ENCODE measurements at places on chromosomes 4 and X.

GRCh38 chrX:31336419-31336818 is 264.6 kb upstream of the FTHL17 start:
- DNase-seq = no peak

DNA sequence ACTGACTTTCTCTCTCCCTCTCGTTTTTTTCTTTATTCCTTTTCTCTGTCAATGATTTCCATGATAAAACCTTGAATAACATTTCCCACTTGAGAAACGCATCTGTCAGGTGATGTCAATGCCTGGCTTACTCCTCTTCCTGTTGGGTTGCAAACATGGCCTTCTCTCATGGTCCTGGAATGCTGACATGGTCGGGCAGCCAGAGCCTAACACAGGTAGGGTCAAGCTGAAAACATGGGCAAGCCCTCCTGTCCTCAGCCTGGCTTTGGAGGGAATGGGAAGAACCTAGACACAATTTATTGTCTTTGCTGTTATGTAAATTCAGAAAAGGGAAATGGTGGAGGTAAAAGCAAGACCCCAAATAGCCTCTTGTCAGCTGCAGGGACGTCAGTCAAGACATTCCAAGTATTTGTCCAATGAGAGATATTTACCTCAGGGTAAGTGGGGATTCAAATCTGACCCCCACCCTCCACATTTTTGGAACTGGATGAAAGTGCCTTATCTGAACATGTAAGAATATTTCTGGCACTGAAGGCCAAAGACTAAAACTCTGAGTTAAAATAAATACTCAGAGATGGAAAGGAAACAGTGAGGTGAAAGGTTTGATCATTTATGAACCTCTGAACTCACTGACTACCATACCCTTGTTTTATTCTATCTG is 473.8 kb downstream of the SPRY1 start:
- no peak for DNase-seq

GRCh38 chrX:56733459-56734046 is 4.5 kb downstream of the NBDY start:
- peak; percentile 41 for DNase-seq

DNA sequence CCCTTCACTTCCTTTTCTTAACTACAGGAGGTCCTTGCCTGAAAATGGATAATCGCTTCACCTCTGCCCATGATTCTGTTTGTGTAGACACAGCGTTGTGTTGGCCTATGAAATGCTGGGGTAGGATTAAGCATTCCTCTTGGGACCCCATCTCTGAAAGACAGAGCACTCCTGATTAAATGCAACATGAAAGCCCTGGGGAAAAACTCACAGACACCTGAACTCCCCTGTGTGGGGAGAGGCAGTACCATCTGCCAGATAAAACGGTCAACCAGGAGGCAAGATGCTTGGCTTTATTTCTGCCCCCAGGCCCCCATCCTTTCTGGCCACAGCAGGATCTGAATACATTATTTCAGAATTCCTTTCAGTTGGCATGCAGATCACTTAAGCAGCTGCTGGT is 1.9 kb downstream of the LGI2 start:
- no peak for DNase-seq

GRCh38 chr4:4227510-4228355 is 1.0 kb upstream of the OTOP1 start:
- no peak for DNase-seq

DNA sequence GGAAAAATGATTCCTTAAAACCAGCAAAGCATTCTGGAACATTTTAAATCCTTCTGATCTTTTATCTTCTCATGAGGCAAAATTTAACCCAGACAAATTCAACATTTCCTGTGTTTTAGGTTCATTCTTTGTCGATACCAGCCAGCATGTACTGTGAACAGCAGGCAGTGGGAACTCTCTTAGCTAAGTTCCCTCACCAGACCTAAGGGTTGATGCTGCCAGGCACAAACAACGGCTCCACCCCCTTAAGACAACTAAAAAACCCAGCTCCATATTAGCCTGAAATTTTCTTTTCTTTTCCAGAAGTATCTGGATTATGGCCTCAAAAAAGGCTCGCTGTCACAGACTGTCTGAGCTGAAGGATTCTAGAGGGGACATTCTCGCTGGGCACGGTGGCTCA is 2.4 kb upstream of the RBM47 start:
- DNase-seq = no peak

DNA sequence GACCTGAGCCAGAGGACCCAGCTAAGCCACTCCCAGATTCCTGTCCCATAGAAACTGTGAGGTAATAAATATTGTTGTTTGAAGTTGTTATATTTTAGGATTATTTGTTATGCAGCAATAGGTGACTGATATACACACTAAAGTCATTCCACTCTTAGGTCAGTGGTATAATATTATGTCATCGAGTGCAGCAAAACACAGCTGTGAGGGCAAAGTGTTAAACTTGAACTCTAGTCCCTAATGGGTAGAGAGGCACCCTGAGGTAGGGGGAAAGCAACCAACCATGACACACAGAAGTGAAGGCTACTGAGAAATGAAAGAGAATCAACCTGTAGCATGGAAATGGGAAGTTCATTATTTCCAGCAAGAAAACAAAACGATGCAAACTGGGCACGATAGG is 66.6 kb downstream of the ATXN3L start:
- DNase-seq = no peak

DNA sequence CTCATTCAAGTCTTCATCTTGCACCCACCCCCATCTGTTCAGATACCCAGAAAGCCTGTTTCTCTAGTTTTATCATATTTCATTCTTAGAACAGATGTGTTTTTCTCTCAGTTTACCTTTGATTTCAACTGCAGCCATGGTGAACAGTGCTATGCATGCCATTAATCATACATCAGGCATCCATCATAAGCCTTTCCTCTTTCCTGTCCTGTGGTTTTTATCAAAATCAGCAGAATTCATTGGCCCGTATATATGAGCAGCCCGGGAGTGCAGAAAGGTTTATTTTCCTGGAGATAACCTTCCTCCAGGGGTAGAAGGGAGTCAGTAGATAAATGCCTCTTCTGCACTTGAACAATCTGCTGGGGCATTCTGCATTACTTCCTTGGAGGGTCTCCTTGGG is 65.7 kb downstream of the IL21 start:
- no peak for DNase-seq

DNA sequence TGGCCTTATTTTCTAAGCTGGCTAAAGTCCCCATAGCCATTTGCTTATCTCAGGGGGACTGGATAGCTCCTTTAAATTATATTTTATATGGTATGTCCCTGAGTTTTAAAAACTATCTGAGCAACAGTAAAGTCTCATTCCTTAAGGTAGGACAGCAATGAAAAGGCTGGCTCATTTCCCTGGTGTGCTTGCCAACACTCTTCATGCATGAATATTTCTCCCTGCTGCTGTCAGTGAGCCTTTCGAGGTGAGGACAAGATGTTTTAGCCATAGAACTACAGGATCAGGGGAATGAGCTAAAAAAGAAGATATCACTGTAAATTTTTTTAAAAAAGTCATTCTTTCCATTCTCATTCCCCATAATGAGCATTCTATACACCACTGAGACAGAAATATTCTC is 427.3 kb upstream of the FAM241A start:
- no peak for DNase-seq

DNA sequence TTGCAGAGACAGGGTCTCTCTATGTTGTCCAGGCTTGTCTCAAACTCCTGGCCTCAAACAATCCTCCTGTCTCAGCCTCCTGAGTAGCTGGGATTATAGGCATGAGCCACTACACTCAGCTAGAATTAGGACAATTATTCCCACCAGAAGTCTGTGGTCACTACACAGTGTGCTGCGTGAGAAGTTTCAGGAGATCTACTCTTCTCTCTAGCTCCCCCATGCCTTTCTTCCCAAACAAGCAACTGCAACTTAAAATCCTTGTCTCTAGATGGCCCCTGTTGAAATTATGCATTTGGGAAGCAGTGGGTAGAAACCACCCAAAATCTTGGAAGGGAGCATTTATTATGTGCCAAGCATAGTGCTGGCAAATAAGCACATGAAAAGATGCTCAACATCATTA is 21.1 kb upstream of the MAP7D3 start:
- DNase-seq = no peak

- DNase-seq = no peak
Measured at GRCh38 chrX:123756320-123756719, 23.5 kb upstream of the THOC2 start.

GRCh38 chr4:55345054-55345453 is 988 bp upstream of the SRD5A3 start:
- no peak for DNase-seq

GRCh38 chrX:47746446-47746845 is 87.5 kb upstream of the UXT start:
- DNase-seq = no peak

- no peak for DNase-seq
Measured at GRCh38 chr4:135672202-135672601, 1470.6 kb upstream of the PABPC4L start.

DNA sequence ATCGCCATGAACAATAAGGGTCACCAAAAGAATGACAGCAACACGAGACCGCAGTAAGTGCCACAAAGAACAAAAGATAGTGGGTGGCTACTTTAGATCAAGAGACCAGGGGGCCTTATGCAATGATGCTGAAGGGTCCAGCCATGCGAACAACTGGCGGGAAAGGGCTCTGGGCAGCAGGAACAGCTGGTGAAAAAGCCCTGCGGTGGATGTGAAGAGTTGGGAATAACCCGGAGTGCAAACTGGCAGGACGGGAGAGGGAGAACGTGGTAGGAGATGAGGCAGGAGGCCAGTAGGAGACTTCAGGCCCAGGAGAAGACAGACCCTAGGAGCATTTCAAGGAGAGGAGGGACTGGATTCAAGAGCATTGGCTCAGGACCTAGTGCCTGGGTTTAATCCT is 120.2 kb downstream of the AFAP1 start:
- DNase-seq = no peak

- no peak for DNase-seq
Measured at GRCh38 chr4:94758141-94758699, 465 bp downstream of the BMPR1B start.

GRCh38 chr4:183195534-183195933 is 96.5 kb downstream of the WWC2 start:
- no peak for DNase-seq

DNA sequence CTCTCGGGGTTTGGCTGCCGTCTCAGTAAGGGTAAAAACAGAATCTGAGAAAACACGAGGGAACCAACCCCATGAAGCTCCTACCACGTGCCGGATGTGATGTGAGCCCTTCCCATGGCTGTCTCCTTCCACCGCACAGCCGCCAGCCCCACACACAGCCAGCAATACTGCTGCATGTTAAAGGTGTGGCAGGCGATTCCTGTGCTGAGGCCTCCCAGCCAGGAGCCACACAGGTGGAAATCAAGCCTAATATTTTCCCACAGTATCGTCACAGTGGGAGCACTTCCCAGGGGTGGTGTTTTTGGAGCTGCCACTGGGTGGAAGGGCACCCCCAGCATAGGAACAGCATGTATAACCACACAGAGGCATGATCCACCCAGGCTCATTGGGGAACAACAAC is 77.5 kb downstream of the SLC2A9 start:
- DNase-seq = no peak

GRCh38 chrX:56987741-56988140 is 7.6 kb downstream of the SPIN3 start:
- no peak for DNase-seq

DNA sequence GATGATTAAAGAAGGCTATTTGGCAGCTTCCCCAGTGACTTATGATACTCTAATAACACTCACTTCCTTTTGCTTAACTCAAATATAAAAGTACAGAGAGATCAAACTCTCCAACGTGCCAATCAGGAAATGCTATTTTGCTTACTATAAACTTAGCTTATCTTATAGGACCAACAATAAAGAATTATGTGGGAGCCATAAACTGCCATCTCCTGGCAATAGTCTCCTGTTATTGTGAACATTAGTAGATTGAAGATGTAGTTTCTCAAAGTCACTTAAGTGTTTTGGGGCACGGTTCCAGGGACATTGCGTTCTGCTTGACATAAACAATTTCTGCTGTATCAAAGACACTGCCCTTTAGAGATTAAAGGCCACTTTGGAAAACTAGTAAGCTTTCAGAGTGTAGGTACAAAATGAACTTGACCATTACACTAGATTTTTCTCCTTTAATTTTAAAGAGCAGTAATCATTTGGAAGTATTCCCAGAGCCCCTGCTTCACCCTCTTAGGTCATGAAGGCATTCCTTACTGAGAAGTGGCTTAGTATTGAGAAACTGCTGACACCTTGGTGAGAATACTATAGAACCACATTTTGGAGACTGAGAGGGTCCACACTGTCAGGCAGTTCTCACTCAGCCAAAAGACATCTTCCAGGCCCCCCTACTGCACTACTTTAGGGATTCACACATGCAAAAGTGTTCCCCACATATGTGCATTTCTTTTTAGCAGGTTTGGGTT is 51.9 kb downstream of the MAOA start:
- no peak for DNase-seq

- no peak for DNase-seq
Measured at GRCh38 chr4:31023742-31024141, 303.6 kb downstream of the PCDH7 start.

GRCh38 chrX:129646566-129647417 is 8.0 kb downstream of the APLN start:
- DNase-seq = no peak

GRCh38 chr4:17336986-17337385 is 174.9 kb downstream of the QDPR start:
- no peak for DNase-seq

GRCh38 chr4:46329118-46329976 is 60.6 kb downstream of the GABRA2 start:
- no peak for DNase-seq

GRCh38 chrX:120120223-120120622 is 4.5 kb upstream of the RHOXF1 start:
- DNase-seq = no peak

DNA sequence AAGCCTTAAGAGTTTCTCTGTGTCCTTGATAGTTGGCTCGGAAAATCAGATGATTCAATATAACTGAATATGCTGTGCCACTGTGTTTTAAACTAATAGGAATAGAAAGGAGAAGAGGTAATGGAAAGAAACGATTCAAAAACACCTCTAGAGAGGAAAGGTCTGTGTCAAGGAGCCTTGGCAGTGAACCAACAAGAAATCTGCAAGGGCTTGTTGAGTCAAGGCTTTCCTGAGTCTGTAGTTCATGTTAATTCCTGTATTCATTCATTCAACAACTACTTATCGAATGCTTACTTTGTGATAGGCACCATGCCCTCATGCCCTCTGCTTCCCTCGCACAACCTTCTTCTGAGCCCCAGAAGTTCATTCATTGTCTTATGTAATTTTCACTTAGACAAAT is 336.0 kb downstream of the PDHA2 start:
- DNase-seq = no peak

DNA sequence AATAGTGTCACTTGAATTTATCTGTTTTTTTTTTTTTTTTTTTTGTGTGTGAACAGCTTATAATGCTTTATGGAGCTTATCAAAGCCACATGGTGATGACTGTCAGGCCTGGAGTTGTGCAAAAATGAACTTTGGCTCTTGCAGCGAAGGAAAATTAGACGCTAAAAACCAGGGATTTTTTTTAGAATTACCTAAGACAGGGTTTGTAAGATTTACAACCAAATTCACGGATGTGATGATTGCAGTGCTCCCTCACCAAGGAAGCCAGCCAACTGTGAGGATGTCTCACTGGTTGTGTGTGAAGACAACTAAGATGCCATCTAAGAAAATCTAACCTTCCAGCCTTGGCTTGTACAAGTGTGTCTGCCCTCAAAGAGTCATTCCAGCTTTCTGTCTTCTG is 127.1 kb upstream of the SLC4A4 start:
- no peak for DNase-seq
